ENCODE measurements at places on chromosomes 7 and 10.

DNA sequence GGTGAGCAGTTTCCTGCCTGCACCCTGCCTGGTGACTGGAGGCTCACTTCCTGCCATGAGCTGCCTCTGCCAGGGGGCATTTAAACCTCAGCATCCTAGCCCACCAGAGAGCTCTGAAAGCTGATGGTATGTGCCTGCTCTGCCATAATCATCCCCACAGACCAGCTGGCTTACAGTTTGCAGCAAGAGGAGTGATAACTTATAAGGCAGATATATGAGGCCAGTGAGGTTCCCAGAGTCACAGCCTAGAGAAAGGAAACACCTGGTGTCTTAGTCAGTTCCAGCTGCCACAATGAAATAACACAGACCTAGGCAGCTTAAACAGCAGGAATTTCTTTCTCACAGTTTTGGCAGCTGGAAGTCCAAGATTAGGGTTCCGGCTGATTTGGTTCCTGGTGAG is 232.0 kb downstream of the PAXIP1 start:
- DNase-seq: no peak

GRCh38 chr7:41977151-41977651 is 259.8 kb downstream of the GLI3 start:
- no peak for DNase-seq

DNA sequence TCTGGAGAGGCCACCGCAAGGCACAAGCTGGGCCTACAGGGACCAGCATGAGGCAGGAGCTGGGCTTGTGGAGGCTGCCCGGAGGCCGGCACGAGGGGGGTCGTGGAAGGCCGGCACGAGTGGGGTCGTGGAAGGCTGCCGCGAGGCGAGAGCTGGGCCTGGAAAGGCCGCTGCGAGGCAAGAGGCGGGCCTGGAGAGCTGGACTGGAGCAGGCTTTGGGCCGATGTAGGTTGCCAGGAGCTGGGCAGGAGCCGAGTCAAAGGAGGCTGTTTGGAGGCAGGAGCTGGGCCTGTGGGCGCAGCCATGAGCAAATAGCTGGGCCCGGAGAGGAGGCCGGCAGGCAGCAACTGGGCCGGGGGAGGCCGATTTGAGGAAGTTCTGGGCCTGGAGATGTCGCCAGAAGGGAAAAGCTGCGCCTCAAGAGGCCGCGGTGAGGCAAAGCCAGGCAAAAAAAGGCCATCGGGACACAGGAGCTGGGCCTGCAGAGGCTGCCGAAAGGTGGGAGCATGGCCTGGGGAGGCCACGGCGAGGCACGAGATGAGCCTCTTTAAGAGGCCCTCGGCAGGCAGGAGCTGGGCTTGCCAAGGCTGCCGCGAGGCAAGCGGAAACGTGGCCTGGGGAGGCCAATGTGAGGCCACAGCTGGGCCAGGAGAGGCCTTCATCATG is 26.5 kb downstream of the MDH2 start:
- DNase-seq: no peak

- no peak for DNase-seq
Observed at GRCh38 chr7:114112806-114113205, 194.0 kb upstream of the PPP1R3A start.

- DNase-seq: no peak
Observed at GRCh38 chr10:132607961-132608495, 70.4 kb downstream of the INPP5A start.

GRCh38 chr10:86512137-86512536 is 9.5 kb downstream of the WAPL start:
- no peak for DNase-seq

GRCh38 chr10:49318755-49319154 is 19.8 kb downstream of the C10orf71 start:
- DNase-seq: no peak

DNA sequence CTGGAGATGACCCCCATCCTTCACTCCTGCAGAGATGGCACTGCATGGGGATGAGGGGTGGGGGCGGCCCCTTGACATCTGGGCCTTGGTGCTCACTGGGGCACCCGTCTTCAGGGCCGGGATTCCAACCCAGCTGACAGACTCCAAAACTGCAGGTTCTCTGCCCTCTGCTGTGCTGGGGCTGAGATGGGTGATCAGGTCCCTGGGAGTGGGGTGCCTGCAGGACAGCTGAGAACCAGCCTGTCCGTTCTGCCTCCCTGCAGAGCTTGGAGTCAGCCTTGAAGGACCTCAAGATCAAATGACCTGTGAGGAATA is 14.3 kb downstream of the PDAP1 start:
- DNase-seq: no peak

- DNase-seq: no peak
Observed at GRCh38 chr10:128121750-128122412, 4.3 kb downstream of the MKI67 start.

- DNase-seq: no peak
Observed at GRCh38 chr7:148110097-148110868, 480.3 kb upstream of the C7orf33 start.

DNA sequence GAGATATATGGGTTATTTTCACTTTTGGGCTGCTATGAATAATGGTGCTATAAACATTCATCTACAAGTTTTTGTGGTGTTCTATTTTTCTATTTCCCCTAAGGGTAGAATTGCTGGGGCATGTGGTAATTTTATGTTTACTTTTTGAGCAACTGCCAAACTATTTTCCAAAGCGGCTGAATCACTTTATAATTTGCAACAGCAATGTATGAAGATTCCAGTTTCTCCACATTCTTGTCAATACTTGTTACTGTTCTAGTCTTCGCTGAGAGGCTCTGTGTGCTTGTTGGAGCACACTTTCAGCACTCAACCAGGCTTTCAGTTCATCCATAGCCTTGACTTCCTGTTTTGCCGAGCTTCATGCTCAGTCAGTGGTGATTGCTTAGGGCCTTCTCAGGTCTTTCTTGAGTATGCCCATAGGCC is 39.0 kb downstream of the ADK start:
- no peak for DNase-seq

DNA sequence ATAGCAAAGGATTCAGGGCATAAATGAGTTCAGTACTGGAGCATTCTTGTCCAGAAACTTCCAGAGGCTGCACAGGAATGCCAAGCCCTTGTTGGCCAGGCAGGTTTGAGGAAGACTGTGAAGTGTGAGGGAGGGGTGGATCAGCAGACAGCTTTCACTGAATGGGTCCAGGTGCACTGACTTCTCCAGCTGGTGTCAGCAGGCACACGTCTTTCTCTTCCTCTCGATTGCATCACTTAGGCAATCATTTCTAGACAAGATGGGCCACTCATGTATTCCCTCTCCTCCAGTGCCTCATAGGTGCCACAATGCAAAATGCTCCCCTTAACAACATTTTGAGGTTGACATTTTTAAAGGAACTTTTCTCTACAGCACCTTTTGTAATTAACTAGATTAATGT is 15.6 kb upstream of the PLEKHS1 start:
- DNase-seq: peak; percentile 3

DNA sequence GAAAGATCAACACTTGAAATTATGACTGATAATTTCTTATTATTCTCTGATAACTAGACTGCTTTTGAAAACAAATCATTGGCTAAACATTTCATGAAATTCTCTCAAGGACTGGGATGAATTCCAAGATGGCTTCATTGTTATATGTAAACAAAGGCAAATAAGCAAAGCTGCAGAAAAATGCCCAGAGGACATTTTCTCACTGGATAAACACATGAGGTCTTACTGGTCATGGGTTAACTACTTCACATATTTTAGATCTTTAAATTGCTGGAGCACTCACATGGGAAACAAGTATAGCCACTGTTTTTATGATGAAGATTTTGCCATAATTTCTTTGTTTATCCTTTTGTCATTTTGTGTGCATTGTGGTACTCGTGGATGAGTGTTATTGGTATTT is 239.1 kb downstream of the PHF14 start:
- no peak for DNase-seq

DNA sequence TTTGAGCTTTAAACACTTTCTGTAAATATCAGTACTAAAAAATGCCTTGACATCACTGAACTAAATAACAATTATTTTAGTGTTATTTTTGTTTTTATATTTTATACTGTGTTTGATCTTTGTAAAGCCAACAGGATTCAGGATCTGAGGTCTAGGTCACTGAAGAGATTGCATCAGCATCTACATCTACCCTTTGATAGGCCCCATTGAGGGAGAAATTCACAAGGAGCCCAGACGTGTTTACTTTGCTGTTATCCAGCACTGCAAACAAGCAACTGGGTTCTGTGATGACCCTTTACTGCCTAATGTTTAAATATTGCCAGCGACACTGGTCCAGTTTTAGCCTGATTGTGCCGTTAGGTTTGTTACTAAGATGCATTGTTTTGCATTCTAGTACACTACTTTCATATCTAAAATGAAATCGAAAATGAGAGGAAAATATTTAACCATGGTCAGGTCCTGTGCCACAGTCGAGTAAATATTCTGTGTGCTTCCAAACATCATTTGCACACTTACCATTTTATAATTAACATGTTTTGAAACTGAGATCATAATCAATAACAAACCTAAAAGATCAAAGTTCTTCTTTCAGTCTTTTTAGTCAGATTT is 48.7 kb downstream of the SP8 start:
- DNase-seq: peak; percentile 7

GRCh38 chr10:48448796-48449195 is 142.3 kb downstream of the MAPK8 start:
- no peak for DNase-seq

GRCh38 chr7:45176886-45177731 is 19.5 kb downstream of the RAMP3 start:
- no peak for DNase-seq

DNA sequence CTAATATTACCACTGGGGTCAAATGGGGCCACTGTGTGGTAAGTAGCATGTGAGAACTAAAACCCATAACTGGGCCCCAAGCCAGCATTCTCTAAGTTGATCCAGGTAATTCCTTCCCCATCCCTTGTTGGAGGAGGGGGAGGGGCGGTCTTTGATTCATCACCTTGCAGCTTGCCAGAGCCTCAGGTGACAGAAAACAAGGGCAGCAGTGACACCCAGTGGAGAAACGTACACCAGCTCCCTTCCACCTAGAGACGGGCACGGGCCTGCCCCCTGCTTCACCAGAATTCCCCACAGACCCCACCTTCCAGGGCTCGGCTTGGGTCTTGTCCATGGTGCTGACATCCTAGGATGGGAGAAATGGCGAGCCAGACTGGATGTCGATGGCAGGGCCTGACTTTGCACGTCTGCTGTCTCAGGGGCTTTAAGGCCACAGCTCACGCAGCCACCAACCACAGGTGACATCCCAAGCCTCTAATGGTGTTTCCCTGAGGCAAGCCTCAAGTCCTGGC is 102.0 kb downstream of the STRA8 start:
- peak; percentile 61 for DNase-seq

- DNase-seq: no peak
Observed at GRCh38 chr7:17044396-17044795, 162.6 kb upstream of the AGR3 start.

- DNase-seq: no peak
Observed at GRCh38 chr10:62352356-62352970, 21.7 kb upstream of the ZNF365 start.

DNA sequence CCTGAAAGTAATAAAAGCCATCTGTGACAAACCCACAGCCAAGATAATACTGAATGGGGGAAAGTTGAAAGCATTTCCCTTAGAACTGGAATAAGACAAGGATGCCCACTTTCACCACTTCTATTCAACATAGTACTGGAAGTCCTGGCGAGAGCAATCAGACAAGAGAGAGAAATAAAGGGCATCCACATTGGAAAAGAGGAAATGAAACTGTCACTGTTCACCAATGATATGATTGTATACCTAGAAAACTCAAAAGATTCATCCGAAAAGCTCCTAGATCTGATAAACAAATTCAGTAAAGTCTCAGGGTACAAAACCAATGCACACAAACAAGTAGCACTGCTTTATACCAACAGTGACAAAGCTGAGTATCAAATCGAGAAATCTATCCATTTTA is 581.7 kb upstream of the TEX47 start:
- DNase-seq: no peak

DNA sequence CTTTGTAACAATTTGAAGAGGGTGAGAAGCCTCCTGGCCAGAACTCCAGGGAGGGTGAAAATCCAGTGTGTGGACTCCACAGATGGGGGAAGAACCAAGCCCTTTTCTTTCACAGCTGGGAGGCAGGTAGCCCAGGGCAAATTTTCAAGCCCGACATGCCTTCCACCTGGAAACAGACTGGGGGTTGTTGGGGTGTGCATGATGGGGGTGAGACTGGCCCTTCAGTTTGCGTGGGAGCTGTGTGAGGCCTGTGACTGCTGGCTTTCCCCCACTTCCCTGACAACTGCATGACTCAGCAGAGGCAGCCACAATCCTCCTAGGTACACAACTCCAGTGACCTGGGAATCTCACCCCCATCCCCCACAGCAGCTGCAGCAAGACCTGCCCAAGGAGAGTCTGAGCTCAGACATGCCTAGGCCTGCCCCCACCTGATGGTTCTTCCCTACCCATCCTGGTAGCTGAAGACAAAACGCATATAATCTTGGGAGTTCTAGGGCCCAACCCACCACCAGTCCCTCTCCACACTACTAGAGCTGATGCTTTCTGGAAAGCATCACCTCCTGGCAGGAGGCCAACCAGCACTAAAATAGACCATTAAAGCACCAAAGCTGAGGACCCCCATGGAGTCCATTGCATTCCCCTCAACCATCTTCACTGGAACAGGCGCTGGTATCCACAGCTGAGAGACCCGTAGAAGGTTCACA is 445.4 kb downstream of the TFEC start:
- no peak for DNase-seq

GRCh38 chr7:112819536-112819935 is 29.3 kb upstream of the TMEM168 start:
- no peak for DNase-seq

GRCh38 chr7:157689269-157690057 is 352.7 kb downstream of the DNAJB6 start:
- DNase-seq: no peak

- no peak for DNase-seq
Observed at GRCh38 chr10:103442031-103442461, 10.1 kb downstream of the CALHM2 start.

DNA sequence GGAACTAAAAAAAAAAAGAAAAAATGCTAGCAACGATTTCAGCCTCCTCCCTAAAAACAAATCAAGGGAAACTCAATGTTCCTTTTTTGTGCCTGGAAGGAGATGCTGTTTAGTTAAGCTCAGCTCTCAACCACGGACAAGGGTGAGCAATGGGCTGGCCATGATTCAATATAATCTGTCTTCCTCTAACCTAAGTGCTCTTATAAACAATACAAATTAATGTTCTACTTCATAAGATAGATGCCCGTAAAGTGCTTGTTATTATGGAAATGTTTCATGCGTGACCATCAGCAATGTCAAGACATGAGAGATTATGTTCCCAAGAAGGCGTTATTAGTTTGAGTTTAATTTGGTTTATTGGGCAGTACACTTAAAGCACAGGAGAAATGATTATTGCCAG is 320.3 kb downstream of the SFMBT2 start:
- no peak for DNase-seq

GRCh38 chr10:15856328-15857015 is 3.8 kb downstream of the MINDY3 start:
- DNase-seq: no peak
